Breast epithelium (tissue), 4 donors: ENCODE measurements at places on chromosomes 1 and 21. TPM values are rescaled to one million over a fixed set of nuclear protein-coding genes. Genes with fewer than 3 reads are reported as not detected.

Gene RGS1
- 189 TPM for total RNA-seq

Gene C8A
- total RNA-seq, result not detected

Gene DNAJC8
- 75.4 TPM for total RNA-seq

DNA sequence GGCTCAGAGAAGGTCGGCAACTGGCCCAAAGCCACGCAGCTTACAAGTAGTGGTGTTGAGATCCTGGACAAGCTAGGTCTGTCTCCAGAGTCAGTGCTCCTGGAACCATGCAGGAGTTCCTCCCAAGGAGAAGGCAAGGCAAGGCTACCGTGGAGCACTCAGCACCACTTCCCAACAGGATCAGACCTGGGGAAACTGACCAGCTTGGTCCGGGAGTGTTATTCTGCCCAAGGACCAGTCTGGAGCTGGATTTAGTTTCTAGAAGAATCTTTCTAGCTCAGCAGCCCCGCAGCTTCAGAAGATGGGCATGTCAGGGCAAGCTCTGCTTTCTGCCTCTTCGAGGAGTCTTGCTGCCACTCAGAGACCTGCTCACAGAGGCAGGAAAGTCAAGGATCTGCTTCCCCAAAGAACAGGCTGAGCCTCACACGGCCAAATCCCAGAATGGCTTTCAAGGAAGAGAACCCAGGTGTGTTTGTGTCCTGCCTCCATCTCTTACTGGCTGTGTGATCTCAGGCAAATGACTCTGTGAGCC lies 302.8 kb downstream of the MATN1 start:
- H3K27me3 ChIP-seq, result peaks cover 5% of the 10 kb centered on the region
- no peak overlapping the region for H3K27ac ChIP-seq
- H3K4me3 ChIP-seq, result no peak overlapping the region
- no peaks in the 10 kb centered on the region for H3K4me1 ChIP-seq

DNA sequence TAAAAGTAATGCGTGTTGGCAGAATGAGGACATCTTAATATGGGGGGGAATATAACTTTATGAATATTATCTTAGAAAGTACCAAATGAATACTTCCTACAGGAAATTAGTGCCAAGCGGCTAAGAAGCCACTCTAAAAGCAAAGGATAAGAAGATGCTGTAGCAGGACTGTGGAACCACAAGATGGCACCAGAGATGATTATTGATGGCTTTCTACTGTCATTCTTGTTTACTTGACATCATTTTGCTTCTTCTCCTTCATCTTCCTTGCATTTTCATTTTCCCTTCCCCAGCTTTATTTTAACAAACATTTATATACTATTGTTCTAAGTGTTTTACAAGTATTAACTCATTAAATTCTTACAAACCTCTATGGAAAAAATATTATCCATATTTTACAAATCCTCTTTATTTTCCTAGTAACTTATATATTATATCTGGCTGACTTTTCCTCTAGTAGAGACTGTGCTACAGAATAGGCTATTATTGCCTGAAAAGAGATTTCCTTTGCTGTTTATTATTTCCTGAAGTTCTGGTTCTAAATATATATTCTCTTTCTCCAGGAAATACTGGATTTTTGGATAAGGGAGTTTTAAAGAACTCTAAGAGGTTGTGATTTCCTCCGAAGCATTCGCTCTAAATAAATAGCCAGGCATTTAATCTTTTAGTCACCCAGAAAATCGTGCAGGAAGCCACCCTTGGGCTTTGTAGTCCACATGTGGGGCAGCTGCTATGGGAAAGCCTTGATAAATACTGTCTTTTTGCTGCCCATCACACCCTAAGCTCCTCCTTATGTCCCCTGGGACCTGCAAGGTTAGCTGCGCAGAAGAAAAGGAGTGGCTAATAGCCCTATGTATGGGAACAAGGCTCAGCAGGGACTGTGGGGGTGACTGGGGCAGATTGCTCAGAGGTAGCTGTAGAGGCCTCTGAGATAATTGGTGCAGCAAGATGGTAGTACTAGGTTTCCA lies 69.8 kb downstream of the TPR start:
- no peak overlapping the region for H3K27ac ChIP-seq
- no peak for DNase-seq
- no peaks in the 10 kb centered on the region for H3K27me3 ChIP-seq
- H3K36me3 ChIP-seq, result no peaks in the 10 kb centered on the region

Gene ICOSLG
- 2.6 TPM for total RNA-seq

Gene FCER1G
- 153 TPM for total RNA-seq

Gene INSRR
- total RNA-seq, result 0.15 TPM

Gene MAP1LC3C
- 10.8 TPM for total RNA-seq

DNA sequence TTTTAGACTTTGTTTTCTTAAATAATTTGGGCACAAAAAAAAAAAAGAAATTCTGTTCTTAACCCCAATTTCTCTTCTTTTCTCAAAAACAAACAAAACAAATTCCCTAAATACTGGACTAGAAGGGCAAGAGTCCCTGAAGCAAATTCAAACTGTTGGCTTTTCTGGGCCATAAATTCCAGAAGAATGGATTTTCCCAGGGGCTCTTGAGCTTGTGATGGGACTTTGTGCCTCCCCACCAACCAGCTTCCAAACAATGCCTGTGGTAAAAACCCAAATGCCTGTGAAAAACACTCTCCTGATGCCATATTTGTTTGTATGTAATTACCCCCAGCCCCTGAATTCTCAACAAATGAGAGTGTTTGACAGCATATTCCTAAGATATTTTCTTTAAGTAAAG lies 55.4 kb downstream of the SGIP1 start:
- no peak overlapping the region for H3K27ac ChIP-seq
- no peak for DNase-seq
- H3K4me3 ChIP-seq, result no peak overlapping the region
- no peaks in the 10 kb centered on the region for H3K36me3 ChIP-seq

DNA sequence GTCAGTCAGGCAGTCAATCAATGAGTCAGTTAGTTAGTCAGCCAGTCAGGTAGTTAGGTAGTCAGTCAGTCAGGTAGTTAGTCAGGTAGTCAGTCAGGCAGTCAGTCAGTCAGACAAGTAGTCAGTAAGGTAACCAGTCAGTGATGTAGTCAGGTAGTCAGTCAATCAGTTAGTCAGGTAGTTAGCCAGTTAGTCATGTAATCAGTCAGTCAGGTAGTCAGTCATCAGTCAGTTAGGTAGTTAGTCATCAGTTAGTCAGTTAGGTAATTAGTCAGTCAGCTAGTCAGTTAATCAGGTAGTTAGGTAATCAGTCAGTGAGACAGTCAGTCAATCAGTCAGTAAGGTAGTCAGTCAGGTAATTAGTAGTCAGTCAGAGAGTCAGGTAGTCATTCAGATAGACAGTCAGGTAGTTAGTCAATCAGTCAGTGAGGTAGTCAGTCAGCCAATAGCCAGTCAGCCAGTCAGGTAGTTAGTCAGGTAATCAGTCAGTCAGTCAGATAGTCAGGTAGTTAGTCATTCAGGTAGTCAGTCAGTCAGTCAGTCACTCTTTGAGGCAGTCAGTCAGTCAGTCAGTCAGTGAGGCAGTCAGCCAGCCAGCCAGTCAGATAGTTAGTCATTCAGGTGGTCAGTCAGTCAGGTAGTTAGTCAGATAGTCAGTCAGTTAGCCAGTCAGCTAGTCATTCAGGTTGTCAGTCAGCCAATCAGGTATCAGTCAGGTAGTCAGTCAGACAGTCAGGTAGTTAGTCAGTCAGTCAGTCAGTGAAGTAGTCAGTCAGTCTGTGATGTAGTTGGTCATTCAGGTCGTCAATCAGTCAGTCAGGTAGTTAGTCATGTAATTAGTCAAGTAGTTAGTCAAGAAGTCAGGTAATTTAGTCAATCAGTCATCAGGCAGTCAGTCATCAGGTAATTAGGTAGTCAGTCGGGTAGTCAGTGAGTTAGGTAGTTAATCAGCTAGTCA lies 15.3 kb downstream of the KRTAP10-1 start:
- DNase-seq, result no peak
- no peaks in the 10 kb centered on the region for H3K4me1 ChIP-seq
- H3K27ac ChIP-seq, result no peak overlapping the region
- no peaks in the 10 kb centered on the region for H3K27me3 ChIP-seq
- H3K36me3 ChIP-seq, result no peaks in the 10 kb centered on the region
- no peak overlapping the region for H3K4me3 ChIP-seq

DNA sequence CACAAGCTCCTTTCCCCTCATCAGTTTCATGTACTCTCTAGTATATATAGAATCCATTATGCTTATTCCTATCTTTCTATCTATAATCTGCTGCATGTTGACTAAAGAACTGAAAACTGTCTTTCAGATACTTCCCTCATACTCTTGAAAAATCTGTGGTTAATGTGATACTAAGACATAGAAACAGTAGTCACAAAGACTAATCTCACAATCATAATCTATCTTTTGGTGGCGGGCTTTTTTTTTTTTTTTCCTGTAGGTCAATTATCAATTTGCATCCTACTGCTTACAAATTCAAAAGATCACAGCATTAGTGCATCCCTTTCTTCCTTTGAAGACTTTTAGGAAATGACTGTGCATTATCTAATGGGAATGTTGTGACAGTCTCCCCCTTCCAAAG lies 4.7 kb downstream of the UBR4 start:
- H3K27ac ChIP-seq, result no peak overlapping the region
- H3K27me3 ChIP-seq, result no peaks in the 10 kb centered on the region
- no peak overlapping the region for H3K4me3 ChIP-seq
- no peaks in the 10 kb centered on the region for H3K4me1 ChIP-seq

GRCh38 chr1:209761011-209761635 lies 5.3 kb downstream of the TRAF3IP3 start:
- H3K4me1 ChIP-seq, result no peaks in the 10 kb centered on the region
- no peaks in the 10 kb centered on the region for H3K27me3 ChIP-seq
- no peak overlapping the region for H3K4me3 ChIP-seq
- no peak overlapping the region for H3K27ac ChIP-seq
- no peaks in the 10 kb centered on the region for H3K36me3 ChIP-seq
